ENCODE measurements at places on chromosomes 2 and 18.

- DNase-seq, result no peak
Measured at GRCh38 chr2:222180619-222181018, 118.2 kb downstream of the PAX3 start.

GRCh38 chr2:15982285-15983044 is 42.1 kb downstream of the MYCN start:
- no peak for DNase-seq

DNA sequence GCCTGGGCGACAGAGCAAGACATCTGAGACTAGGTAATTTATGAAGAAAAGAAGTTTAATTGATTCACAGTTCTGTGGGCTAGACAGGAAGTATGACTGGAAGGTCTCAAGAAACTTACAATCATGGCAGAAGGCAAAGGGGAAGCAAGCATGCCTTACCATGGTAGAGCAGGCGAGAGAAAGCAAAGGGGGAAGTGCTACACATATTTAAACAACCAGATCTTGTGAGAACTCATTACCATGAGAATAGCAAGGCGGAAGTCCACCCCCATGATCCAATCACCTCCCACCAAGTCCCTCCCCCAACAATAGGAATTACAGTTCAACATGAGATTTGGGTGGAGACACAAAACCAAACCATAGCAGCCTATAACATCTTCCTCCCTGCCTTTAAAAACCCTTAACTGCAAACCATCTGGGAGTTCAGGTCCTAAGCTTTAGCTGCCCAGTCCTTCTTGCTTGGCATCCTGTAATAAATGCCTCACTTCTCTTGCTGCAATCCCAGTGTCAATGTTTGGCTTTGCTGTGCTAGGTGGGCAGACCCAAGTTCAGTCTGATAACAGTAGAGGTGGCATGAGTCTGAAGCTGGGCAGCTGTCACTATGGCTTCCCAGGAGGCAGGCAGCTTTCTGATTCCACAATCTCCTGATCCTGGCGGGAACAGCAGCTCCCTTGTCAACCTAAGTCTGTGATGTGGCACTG is 11.2 kb upstream of the SP5 start:
- no peak for DNase-seq

- DNase-seq, result no peak
Measured at GRCh38 chr2:235621736-235622135, 127.9 kb downstream of the AGAP1 start.

GRCh38 chr2:239366740-239367139 is 34.1 kb downstream of the HDAC4 start:
- DNase-seq, result no peak

DNA sequence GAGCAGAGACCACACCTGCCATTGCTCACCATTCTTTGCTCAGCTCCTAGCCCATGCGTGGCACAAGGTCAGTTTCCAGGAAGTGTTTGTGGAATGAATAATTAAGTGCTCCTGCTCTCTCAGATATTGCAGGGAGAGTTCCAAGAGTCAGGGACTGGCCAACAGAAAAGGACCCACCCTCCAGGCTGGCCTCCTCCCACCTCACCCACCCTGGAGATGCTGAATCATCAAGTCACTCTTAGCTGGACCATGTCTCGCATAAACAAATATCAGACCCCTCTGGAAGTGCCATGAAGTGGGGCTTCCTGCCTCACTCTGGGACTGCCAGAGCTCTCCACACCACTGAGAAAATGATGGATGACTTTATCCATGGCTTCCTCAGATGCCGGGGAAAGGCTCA is 256.0 kb downstream of the TNS1 start:
- no peak for DNase-seq

DNA sequence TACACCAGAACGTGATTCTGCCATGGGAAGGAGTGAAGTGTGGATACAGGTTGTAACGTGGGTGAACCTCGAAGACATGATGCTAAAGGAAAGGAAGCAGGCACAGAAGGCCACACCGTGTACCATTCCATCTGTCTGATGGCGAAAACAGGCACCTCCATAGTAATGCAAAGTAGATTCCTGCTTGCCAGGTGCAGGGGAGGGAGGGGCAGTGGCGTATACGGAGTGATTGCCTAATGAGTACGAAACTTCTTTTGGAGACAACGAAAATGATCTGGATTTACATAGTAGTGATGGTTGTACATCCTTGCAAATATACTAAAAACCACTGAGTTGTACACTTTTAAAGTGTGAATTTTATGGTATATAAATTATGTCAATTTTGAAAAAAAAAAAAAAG is 106.7 kb downstream of the GBX2 start:
- DNase-seq, result no peak

- no peak for DNase-seq
Measured at GRCh38 chr18:68693091-68693815, 21.7 kb downstream of the TMX3 start.

DNA sequence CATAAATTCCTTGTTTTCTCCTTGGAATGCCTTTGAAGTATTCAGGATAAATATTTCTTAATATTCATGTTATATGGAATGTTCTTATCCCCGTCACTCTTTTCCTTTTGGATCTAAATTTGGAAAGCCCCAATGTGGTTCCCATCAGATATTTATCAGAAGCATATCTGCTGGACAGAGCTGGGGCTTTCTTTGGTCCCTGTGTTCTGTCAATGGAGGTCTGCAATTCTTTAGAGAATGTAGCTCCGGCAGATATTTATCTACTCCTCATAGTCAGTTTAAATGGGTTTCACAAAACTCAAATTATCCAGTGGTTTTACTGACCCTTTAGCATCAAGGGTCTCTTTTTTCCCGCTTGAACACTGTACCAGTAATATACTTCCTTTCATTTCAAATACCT is 167.8 kb upstream of the SCN7A start:
- DNase-seq, result no peak

DNA sequence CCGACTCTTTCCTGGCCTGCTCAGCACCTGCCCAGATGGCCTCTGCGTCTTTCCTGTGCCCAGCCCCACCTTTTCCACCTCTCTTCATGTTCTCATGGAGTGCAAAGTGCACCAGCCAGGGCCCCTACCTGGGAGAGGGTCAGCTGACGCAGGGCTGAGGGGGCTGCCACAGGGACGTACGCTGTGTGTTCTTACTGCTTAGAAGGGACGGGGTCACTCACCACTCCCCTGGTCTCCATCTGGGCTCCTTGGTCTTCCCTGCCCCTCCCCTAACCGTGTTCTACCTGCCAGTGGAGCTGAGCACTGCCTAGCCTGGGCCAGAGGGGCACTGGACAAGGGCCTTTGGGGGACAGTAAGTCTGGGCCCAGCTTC is 8.6 kb downstream of the ERFE start:
- no peak for DNase-seq

GRCh38 chr2:7880566-7880965 is 801.3 kb upstream of the ID2 start:
- no peak for DNase-seq

GRCh38 chr2:45289997-45290709 is 280.9 kb upstream of the SIX2 start:
- DNase-seq, result no peak

DNA sequence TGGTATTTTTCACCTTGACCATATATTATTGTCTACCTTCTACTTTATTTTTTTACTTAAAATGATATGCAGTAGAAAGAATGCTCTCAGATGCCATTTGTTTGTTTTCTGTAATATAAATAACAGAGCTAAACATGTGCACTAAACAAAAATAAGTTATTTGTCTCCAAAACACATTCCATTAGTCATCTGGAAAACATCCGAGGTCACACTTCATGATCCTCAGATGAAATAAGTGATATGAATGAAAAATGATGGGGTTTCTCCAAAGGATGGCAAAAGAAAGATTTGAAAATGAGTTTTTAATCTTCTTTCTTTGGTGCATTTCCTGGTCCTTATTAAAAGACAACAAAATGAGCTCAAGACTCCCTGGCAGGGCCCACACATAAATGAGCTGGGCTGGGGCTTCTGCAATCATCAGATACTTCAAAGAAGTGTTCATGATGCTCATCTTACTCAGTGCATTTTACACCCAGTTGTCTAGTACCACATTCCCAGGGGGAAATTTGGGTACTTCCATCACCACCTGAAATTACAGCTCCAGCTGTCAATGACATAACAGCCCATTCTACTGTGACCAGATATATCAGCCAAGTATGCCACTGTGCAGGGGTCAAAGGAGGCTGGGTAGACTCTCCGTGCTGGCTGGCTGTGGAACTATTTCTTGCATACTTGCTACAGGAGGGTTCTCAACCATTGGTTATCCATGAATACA is 283.5 kb downstream of the PID1 start:
- DNase-seq, result no peak

- no peak for DNase-seq
Measured at GRCh38 chr2:187867165-187867564, 312.9 kb upstream of the TFPI start.

- DNase-seq, result no peak
Measured at GRCh38 chr2:56118474-56118873, 65.3 kb upstream of the CCDC85A start.

DNA sequence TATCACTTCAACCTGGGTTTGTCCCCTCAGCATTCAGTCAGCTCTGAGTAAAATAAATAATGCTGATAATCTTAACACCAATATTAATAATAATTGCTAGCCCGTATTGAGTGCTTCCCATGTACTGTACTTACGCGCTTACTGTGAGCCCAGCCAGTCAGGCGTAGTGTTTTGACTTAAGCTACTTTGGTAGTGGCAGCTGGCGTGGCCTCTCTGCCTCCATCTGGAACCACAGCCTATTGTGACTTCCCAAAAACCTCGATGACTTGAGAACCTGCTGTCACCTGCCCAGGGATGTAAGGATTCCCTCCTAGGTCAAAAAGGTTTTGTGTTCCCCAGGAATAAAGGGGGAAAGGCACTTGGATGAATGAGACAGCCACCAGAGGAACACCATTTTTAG is 53.2 kb downstream of the SUMO1 start:
- no peak for DNase-seq

DNA sequence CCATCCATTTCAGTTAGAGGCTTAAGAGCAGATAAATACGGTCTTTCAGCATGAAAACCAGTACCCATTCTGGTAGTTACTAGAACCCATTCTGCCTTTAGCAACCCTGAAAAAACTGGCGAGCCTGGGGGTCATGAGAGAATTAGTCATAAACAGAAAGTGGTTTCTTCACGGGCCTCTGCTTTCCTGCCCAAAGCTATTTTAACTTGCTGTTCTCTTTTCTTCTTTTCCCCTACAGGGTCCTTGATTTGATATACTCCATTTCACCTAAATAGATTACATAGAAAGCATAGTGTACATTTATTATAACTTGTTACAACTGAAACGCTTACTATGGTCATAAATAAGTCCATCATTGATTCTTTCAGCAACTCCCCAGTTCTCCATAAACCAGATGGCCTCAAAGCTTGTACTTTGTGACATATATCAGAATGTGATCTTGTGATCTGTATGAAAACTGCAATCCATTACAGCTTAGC is 48.3 kb downstream of the WDFY1 start:
- no peak for DNase-seq

GRCh38 chr2:71945603-71945959 is 202.1 kb downstream of the CYP26B1 start:
- no peak for DNase-seq

DNA sequence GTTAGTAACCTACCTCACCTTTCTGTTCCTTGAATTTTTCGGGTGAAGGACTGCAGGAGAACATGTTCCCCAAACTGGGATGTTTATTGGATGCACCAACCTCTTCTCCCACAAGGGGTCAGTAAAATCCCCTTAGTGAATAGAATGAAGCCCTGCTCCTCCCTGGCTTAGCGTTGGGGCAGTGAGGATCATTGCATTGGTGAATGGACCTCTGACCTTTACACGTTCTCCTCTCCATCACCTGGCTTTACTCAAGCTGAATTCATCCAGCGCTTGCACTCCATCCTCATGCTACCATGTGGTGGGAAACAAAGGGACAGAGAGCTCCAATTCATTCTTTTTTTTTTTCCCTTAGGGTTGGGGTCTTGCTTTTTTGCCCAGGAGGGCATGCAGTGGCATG is 157.2 kb downstream of the MIB1 start:
- DNase-seq, result no peak

DNA sequence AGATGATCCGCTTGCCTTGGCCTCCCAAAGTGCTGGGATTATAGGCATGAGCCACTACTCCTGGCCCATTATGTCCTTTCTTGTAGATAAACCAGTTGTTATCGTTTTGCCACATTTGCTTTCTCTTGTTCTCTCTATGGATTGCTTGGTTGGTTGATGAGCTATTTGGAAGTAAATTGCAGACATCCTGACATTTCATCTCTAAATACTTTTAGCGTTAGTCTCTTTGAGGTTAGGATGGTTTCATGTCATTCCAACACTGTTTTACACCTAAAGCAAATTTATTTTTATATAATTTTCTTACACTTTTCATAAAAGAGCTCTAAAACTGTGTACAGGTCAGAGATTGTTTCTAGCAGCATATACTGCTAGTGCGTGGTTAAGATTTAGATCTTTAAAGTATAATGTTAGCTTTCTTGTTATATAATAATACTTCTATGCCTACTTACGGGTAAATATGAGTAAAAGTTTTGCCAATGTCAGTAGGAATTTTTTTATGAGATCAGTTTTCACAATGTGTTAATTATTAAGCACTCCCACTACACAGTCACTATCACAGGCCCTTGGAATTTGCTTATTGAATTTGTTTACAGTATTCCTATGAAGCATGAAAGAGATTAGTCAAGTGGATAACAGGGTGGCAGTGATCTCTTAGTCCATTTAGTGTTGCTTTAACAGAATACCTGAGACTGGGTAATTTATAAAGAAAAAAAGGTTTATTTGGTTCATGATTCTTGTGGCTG is 10.3 kb downstream of the POLI start:
- no peak for DNase-seq

- DNase-seq, result no peak
Measured at GRCh38 chr2:98157557-98157956, 70.6 kb downstream of the VWA3B start.

GRCh38 chr2:227822416-227823003 is 8.9 kb downstream of the CCL20 start:
- no peak for DNase-seq

GRCh38 chr18:76351961-76352581 is 143.0 kb downstream of the ZNF516 start:
- no peak for DNase-seq

GRCh38 chr2:147998203-147998602 is 22.3 kb downstream of the ORC4 start:
- no peak for DNase-seq

GRCh38 chr2:219522111-219523030 is 8.1 kb downstream of the ASIC4 start:
- DNase-seq, result no peak

- DNase-seq, result no peak
Measured at GRCh38 chr2:201572846-201573508, 70.3 kb downstream of the TMEM237 start.

- DNase-seq, result no peak
Measured at GRCh38 chr18:45588376-45589355, 26.6 kb upstream of the SLC14A2 start.

Data from activated CD8-positive, alpha-beta memory T cell treated with anti-CD3 and anti-CD28 coated beads for 48 hours (primary cell).